ENCODE measurements at places on chromosomes 16 and 17.

DNA sequence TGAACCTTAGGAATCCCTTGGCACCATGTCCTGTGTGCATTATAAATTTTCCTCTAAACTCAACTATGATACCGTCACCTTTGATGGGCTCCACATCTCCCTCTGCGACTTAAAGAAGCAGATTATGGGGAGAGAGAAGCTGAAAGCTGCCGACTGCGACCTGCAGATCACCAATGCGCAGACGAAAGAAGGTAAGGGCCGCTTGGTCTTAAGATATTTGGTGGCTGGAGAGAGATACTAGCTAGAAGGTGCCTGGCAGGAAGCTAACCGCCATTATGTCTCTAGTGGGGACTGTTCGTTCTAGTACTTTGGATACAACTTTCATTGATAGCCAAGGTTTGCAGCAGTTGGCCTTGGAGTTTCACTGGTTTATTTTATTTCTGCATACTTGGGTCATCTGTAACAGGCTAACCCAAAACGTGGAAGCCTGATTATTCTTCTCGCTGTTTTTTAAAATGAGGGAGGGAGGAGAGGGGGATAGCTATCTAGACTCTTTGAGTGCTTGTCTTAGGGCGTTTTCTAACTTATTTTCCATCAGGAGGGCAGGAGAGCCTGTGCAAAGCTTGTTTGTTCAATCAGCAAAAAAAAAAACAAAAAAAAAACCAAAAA, 1.3 kb downstream of the RBBP6 start:
- DNase-seq = peak; percentile 25

DNA sequence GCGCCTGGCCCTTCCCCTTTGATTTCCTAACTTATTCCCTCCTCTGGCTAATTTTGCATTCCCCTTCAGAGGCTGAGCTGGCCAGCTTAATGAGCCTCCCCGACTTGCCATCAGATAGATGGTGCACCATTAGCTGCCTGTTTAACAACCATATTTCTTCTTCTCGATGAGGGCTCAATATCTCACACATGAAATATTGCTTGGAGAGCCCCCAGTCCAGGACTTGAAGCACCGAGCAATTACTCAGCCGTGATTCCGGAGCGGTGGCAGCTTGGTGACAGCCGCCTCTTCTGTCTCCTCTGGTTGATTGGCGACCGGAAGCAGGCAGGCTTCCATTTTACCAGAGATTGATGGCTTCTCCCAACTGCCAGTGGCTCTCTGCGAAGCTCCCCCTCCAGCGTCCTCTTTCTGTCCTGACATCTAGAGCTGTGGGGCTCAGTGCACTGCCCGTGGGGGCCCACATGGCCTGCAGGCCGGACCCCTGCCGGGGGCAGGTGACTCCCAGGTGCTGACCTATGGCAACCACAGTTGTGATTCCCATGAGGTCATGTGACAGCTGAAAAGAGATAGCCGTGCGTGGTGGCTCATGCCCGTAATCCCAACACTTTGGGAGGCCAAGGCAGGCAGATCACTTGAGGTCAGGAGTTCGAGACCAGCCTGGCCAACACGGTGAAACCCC, 133.7 kb upstream of the SEC14L1 start:
- DNase-seq = no peak

DNA sequence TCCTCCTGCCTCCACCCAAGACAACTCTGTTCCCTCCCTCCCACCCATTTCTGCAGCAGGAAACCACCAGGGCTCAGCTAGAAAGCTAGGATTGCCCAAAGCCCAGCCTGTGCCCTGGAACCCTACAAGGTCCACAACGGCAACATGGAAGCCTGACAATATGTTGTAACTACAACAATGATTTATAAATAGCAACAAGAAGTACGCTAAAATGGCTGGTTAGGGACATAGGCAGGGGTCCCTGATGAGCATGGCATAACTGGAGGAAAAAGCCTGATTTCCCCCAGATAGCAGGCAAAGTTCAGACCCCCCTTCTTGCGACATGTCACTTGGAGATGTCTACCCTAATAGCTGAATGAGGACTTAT, 6.6 kb downstream of the ST3GAL2 start:
- DNase-seq = no peak

DNA sequence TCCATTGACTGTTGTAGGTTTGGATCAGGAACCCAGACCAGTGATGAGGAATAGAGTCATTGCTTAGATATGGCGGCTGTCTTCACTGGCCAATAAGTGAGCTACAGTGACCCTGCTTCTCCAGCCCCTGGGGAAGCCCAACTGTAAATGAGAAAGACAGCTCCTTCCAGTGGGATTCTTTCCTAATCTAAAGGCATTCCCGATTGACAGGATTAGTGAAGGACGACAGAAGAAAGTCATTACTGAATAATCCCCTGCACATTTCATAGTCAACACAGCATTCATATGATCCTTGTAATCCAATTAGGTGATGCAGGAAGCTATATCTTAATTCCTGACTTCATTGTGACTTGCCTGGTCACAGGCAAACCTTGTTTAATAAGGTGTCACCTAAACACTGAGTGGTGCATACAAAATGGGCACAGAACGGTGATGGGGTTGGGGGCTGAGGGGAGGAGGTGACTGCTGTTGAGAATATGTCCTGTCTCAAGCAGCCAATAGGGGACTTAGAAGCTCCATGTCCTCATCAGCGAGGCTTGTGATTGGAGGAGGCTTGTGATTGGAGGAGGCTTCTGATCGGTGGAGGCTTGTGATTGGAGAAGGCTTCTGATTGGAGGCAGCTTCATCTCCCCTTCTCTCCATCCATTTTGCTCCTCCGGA, 242.6 kb downstream of the XYLT1 start:
- peak; percentile 32 for DNase-seq

DNA sequence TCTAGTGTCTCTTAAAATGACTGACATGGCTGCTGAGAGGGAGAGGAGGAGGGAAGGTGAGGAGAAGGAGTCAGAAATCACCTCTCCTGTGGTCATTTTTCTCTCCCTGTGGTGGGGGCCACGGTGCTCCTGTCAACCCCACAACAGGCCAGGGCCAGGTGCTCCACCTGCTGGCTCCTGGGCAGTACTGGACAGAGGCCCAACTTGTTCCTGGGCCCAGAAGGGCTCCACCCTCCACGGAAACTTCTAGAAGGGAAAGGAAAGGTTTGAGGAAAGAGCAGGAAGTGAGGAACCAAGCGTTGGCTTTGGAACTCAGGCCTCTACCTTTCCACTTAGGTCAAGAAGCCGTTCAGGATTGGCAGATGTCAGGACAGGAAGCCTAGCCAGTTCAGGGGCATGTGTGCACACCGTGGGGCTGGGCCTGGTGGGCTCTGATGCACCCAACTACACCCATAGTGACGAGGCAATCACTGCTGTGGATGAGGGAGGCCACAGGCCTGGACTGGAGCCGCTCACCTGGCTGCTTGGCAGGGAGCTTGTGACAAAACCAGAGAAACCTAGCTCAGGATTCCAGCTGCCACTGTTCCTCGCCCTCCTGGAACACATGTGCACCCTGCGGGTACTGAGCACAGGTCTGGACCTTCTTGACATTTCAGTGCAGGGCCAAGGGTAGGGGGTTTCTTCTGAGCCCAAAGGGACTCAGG, 36.1 kb downstream of the WNT3 start:
- DNase-seq = peak; percentile 46

- peak; percentile 79 for DNase-seq
Observed at GRCh38 chr17:2336852-2337543, at the start of gene SGSM2. SGSM2 (plus strand) TSS chr17:2337501; CDS start chr17:2337689, 188 bp downstream.

GRCh38 chr17:64378890-64379354, 11.7 kb downstream of the PECAM1 start:
- DNase-seq = no peak

- DNase-seq = no peak
Observed at GRCh38 chr16:50575743-50576142, 27.5 kb downstream of the NKD1 start.

DNA sequence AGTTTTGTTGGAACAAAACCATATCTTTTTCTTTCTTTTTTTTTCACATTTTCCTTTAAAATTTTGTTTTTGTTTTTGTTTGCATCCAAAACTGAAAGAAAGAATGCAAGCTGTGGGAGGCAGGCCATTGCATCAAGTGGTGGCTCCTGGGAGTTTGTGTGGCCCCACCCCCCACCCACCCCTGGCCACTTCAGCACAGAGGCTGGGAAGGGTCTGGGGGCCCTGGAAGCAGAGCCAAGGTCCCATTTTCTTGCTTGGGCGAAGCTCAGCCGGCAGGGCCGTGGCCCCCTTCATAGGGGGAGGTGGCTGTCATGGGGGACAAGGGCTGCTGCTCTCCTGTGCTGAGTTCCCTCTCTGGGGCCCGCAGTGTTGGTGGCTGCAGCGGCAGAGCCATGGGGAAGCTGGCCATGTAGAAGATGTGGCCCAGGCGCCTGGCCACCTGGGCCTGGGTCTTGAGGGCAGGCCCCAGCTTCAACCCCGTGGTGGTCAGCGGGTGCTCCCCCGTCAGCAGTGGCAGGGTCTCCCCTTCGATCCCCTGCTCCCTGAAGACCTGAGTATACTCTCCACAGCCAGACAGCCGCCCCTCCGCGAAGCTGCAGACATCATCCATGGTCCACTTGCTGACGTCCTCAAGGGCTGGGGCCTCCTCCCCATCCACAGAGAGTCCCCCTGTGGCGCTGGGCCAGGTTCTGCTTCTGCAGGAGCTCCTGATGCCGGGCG, 19.8 kb downstream of the PAFAH1B1 start:
- DNase-seq = no peak

- no peak for DNase-seq
Observed at GRCh38 chr17:8360751-8361150, 15.8 kb downstream of the KRABD2 start.

Measured in SK-N-DZ (cell line).